ENCODE measurements at places on chromosomes 1 and 21.

DNA sequence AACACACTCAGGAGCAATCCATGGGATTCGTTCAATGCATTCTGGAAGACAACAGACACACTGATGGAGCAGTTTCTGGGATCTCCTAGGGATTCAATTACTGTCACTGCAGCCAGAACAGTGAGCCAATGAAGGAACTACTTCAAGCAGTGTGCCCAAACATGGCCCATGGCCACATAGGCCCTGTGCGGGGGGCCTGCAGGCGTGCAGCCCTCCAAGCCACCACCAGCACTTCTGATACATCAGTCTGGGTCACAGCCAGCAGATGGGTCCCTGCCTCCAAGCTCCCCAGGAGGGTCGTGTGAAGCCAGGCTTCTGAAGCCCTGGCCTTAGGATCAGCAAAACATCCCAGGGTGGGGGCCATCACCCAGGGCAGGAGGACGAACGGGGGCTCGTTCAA, 99.3 kb downstream of the RAVER2 start:
- DNase-seq: no peak

DNA sequence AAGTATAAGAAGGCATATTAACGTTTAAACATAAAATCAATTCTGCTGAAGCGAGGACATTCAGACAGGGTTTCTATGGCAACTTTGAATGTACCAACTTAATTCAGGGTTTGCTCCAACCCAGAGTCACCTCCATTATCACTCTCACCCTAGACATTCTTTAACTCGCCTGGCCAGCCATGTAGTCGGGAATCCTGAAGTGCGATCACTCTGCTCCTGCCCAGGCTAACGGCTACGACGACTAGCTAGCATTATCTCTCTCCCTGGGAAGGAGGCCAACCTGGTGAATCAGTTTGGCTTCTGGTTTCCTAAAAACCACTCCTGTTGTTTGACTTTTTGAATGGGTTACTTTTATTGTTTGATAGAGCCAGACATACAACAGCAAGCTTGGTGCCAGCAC, 38.9 kb upstream of the ZBTB18 start:
- DNase-seq: peak; percentile 90

DNA sequence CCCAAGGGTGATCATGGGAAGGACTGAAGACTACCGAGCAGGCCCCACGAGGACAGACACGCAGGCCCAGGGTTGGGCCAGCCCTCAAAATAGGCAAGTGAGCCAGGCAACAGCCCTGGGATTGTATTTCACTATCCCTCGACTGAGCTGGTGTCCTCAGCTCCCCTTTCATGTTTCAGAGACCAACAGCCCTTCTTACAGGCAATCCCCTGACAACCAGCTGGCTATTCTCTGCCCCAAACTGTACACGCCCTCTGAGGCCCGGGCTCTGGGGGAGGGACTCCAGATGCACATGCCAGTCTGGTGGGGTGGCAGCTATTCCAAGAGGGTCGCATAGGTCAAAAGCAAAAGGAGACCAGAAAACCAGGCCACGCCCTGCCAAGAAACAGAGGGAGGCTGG, 243.0 kb downstream of the TOMM20 start:
- DNase-seq: no peak

DNA sequence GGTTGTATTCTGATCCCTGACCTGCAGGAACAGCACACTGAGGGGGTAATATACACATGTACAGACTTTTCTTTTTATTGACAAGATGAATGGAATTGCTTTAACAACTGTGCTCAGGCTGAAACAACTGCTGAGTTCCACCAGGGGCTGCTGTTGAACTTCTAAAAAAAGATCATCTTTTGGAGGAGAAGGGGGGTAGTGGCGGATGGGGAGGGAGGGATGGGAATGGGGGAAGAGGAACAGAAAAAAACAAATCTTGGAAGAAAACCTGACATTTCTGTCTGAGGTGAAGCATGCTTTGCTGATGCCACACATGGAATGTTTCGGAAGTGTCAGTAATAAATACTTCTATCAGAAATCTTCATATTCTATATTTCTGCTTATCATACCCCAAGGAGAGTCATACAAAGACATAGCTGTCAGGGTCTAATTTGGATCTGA, 75.0 kb downstream of the RWDD3 start:
- peak; percentile 6 for DNase-seq

GRCh38 chr1:17123196-17124045, 4.2 kb upstream of the PADI2 start:
- no peak for DNase-seq

DNA sequence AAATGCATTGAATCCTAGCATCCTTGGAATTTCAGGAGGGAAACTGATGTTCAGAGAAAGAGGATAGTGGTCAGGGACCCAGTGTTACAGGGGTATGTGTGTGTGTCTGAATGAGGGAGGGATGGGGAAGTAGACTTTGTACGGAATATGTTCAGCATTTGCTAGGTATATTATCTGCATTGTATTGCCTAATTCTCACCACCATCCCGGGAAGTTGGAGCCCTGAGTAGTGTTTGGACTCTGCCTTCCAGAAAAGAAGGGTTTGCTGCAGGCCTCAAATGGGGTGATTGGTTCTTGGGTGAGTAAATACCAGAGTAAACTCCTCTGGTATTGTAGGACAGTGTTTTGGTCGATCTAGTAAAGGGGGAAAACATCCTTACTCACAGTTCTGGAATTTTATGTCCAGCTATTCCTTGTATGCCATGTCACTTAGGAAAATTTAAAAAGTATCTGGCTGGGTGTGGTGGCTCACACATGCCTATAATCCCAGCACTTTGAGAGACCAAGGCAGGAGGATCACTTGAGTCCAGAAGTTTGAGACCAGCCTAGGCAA, 7.1 kb upstream of the ZNF496 start:
- no peak for DNase-seq

DNA sequence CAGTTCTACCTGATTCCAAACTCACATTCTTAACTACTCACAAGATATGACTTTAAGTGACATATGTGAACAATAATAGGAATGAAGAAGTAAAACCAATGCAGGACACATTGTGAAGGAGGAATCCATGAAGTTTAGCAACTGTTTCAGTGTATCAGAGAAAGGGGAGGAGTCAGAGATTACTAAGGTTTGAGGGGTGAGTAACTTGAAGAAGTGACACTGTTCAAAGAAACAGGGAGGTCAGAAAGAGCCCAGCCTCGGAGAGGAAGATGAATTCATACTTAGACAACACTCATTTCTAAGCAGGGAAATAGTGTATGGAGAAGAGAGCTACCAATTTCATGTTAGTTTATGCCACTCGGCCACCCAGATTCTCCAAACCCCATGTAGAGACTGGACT, 28.2 kb upstream of the RPF1 start:
- DNase-seq: no peak

GRCh38 chr1:167940264-167940663, 3.4 kb upstream of the MPC2 start:
- DNase-seq: no peak

DNA sequence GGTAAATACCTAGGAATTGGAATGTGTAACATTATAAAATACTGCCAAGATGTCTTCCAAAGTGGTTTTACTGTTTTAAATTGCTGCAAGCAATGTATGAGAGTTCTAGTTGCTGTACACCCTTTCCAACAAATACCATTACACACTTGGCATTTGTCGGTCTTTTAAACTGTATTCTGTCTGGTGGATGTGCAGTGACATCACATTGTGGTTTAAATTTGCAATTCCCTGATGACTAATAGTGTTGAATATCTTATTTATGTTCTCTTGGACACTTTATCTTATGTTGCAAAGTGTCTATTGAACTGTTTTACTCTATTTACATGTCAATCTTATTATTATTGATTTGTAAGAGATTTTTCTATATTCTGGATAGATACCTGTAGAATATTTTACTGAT, 561.2 kb upstream of the B3GALT2 start:
- no peak for DNase-seq

DNA sequence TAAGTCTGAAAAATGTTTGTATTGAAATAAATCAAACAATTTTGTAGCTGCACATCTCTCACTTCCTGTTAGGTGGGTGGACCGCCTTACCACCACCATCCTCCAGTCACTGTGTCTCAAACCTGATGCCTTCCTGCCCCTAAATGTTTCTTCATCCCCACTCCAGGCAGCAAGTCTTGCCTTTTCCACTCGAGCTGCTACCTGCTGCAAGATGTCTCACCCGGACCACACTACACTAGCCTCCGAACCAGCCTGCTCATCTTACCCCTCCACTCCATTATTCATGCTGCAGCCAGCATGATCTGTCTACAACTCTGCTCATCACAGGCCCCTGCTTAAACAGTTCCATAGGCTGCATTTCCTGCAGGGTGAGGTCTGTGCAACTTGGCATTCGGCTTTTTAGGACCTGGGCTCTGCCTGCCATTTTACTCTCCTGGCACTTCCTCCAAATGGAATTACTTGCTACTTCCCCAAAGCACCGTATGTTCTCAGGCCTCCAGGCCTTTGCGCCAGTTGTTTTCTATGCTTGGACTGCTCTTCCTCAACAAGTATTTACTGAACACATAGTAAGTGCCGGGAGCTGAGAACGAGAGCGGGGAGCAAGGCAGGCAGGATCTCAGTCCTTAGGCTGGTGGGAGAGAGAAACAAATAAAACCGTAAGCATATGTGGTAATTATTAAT, 5.2 kb upstream of the SF3A3 start:
- no peak for DNase-seq

DNA sequence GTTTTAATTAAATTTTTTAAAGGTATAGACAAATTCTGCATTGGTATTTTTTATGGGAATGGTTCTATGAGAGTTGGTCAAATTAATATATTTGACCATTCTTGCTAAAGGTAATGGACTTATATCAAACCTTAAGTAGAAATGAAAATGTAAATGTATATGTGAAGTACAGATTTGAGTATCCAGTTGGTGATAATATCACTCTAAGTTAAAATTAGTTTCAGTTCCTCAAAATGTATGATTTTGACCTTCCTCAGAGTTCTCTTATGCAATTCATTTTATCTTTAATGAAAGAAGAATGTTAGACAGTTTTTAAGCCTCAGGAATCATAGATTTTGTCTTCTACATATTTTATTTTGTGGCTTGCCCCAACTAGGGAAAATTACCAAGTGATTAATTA, 1291.5 kb upstream of the B3GALT2 start:
- DNase-seq: no peak

GRCh38 chr1:100087396-100087795, 45.3 kb downstream of the SASS6 start:
- no peak for DNase-seq

DNA sequence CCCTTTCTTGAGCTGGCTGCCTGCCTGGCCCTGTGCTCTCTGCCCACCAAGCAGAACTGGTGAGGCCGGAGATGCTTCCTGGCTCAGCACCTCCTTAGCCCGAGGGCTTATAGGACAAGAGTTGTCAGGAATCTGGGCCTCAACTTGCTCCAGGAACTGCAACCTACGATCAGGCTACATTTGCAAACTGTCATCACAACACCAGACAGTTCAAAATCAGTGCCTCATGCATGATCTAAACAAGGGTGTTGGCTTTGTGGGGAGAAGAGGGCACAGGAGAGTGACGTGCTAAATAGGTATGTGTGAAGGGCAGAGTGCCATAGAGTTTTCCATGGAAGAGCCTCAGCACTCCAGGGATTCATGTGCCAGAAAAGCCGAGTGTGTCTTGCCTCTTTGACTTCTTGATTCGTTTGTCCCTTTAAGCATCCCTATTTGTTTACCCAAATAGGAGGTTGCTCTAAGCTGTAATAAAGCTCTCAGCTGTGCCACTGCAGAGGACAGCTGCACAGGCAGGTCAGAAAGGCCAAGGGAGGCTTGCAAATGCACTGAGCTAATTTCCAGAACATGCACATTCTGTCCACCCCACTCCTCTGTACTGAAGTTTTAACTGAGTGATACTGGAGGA, 30.2 kb upstream of the NEK2 start:
- no peak for DNase-seq

GRCh38 chr1:211833174-211833820, 2.7 kb upstream of the LPGAT1 start:
- DNase-seq: no peak

- no peak for DNase-seq
Measured at GRCh38 chr1:4463631-4464030, 190.8 kb upstream of the AJAP1 start.

- DNase-seq: no peak
Measured at GRCh38 chr1:11982010-11982392, 1.8 kb downstream of the MFN2 start.

DNA sequence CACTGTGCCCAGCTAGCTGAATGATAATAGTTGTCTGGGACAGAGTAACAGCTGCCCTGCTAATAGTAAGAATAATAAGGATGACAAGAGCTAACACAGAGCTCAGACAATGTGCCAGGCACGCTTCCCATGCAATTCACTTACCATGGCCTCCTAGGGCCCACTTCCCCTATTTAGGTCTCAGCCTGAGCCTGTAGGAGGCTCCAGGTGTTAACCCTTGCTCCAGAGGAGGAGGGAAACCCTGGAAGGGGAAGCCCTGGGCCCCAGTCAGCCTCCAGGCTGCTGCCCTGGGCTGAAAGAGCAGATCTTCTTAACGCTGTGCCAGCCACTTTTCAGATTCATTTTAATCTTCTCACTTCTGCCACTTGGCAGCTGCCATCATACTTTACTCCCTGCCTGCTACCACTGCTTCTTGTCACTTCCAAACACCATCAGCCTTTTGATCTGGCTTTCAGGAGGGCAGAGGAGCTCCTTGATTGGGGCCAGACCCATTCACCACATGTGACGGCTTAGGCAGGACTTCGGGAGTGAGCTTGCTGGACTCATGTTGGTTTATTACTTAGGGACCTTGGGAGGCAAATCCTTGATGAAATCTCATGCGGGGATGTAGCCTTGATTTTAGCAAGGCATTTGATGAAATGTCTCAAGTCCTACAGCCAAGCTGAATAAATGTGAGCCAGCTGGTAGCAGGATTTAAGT, 66.7 kb upstream of the PARP1 start:
- no peak for DNase-seq

GRCh38 chr1:168742386-168742785, 13.4 kb upstream of the DPT start:
- DNase-seq: no peak

DNA sequence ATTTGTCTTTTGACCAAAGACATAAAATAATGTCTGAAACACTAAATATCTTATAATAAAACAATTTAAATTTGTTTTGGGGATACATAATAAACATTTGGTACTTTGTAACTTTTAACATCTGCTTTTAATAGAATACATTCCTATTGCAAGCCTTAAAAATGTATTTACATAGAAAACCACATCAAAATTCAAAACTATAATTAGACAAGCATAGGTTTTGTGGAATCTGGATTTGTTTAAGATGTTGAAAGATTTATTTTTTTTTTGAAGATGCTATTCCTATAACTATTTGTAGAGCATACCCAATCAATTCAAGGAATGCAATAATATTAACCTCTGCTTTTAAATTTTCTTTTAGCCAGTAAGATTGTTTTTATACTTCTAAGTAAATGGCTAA, 125.7 kb downstream of the FMN2 start:
- no peak for DNase-seq

DNA sequence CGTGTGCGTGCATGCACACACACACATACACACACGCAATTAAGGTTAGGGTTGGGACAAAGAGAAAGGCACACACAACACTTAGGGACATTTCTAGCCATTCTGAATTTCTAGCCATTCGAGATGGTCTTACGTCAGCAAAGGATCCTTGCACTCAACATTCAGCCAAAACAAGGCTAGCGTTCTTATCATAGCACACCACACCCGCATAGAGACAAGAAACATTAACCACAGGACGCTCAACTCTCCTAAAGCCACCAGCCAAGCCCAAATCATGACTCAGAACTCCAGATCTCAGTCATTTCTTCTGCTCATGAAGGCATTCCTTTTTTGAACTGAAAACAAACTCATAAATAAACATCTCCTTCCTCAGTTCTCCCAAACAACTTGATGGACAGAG, 106.8 kb downstream of the LMO4 start:
- no peak for DNase-seq

- DNase-seq: peak; percentile 76
Measured at GRCh38 chr1:59431566-59432294, 134.8 kb downstream of the FGGY start.

All from RCC 7860 (cell line).